ENCODE measurements at places on chromosomes 2 and 18.

GRCh38 chr2:75324141-75324540 is 124.8 kb upstream of the TACR1 start:
- no peak for DNase-seq

- no peak for DNase-seq
Observed at GRCh38 chr2:4420032-4420431, 716.7 kb downstream of the DCDC2C start.

- DNase-seq: peak; percentile 99
Observed at GRCh38 chr18:43893001-43893637, 615.8 kb upstream of the SYT4 start.

DNA sequence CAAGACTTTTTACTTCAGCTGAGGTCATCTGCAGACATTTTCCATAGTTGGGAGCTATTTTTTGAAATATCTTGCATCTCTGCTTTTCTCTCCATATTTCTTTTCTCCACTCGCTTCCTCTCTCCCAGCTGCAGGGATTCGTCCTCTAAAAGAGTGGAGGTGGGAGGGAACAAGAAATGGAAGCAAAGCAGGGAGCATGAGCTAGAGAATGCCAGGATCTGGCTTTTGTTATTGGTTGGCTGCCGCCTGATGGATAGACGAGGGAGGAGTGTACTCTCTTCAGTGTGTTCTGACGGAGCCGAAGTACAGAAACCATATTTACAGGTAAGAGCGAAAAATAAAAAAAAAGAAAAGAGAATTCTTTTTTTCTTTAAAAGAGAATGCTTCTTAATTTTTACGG is at the start of gene CSRNP3:
TSS of gene CSRNP3 (plus strand) at position 282 of the 400 bp plus-strand sequence. CDS start 125,368 bp downstream, outside the sequence.
- DNase-seq: peak; percentile 66

DNA sequence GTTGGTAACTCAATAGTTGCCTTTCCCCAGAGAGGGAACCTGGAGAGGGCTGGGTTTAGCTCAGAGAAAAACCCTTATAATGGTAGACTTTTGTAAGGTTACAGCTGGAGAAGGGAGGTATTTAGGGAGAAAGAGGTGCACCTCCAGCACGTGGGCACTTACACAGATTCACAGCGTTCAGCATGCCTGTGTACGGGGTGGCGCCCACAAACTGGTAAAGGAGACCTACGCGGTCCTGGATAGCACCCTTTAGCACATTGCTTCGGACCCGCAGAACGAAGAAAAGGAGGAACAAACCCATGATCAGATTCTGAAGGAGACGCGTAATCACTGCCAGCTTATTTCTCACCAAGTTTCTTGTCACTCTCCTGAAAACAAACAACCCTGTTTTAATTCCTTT is 14.9 kb downstream of the ABCG5 start:
- no peak for DNase-seq

- DNase-seq: no peak
Observed at GRCh38 chr2:50902365-50902764, 129.6 kb downstream of the NRXN1 start.

DNA sequence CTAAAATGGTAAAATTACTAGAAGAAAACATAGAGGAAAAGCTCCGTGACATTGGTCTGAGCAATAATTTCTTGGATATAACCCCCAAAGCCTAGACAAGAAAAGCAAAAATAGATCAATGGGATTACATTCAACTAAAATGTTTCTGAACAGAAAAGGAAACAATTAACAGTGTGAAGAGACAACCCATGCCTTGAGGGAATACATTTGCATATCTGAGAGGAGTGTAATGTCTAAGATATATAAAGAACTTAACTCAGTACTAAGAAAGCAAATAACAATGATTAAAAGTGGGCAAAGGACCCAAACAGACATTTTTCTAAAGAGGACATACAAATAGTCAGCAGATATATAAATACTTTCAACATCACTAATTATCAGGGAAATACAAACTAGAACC is 206.2 kb downstream of the VAPA start:
- no peak for DNase-seq

DNA sequence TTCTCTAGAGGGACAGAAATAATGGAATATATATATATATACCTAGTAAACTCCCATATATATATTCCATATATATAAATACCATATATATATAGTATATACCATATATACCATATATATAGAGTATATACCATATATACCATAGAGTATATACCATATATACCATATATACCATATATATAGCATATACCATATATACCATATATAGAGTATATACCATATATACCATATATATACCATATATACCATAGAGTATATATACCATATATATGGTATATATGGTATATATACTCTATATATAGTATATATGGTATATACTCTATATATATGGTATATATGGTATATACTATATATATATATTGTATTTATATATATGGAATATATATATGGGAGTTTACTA is 62.0 kb upstream of the CAVIN2 start:
- DNase-seq: no peak

GRCh38 chr2:234494361-234495250 is 2.3 kb downstream of the ARL4C start:
- no peak for DNase-seq

DNA sequence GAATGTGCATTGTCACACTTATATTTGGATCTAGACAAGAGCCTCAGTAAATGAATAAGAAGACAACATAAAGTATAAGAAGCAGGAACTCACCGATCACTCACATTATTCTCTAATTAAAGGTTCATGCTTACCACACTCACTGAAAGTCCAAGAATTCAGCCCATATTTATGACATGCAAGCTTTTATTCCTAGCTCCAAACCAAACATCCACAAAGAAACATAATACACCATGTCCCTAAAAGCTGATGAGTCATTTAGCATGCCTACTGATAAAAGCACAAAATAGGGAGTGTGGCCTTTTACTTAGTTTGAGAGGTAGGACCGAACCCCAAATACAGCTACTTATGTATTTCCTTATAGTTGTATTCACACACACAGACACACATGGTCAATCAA is 1094.6 kb upstream of the CDH2 start:
- DNase-seq: no peak

DNA sequence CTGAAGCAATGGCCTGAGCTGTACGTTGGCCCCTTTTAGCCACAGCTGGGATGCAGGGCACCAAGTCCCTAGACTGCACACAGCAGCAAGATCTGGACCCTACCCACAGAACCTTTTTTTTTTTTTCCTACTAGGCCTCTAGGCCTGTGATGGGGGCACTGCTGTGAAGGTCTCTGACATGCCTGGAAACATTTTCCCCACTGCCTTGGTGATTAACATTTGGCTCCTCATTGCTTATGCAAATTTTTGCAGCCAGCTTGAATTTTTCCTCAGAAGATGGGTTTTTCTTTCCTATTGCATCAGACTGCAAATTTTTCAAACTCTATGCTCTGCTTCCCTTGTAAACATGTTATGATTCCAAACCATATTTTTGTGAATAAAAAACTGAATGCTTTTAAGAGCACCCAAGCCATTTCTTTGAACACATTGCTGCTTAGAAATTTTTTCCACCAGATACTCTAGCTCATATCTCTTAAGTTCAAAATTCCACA is 33.5 kb downstream of the PDE1A start:
- DNase-seq: no peak

GRCh38 chr2:30041884-30042283 is 104.9 kb upstream of the YPEL5 start:
- no peak for DNase-seq

DNA sequence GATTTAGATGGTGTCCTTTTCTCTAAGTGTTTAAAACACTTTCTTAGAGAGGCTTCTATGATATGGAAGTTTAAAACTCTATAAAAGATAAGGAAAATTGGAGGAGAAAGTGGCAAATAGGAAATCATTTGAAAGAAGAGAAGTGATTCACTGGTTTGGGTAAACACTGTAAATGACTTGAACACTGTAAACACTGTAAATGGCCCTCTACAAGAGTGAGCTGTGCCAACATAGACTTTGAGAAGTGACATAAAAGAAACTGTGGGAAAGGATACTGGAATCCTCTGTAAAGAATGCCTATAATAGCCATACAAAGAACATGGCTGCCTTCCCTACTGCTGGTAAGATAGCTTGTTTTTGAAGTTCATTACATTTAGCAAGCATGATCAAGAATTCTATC is 210.9 kb upstream of the SIX3 start:
- no peak for DNase-seq

DNA sequence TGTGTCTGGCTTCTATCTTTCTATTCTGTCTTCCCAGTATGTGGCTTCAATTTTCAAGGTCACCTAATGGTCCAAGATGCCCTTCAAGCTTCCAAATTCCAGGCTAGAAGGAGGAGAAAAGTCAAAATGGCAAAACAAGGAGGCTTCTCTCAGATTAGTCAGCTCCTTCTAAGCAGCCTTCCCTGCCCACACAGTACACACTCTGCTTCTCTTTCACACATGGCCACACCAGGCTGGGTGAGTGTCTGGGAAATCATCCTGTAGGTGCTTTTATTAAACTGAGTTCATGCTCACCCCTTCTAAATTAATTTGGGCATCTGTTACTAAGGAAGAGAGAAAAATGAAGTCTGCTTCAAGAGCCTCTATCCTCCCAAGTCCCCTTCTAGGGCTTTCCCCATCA is 277.2 kb upstream of the MGAT5 start:
- no peak for DNase-seq

DNA sequence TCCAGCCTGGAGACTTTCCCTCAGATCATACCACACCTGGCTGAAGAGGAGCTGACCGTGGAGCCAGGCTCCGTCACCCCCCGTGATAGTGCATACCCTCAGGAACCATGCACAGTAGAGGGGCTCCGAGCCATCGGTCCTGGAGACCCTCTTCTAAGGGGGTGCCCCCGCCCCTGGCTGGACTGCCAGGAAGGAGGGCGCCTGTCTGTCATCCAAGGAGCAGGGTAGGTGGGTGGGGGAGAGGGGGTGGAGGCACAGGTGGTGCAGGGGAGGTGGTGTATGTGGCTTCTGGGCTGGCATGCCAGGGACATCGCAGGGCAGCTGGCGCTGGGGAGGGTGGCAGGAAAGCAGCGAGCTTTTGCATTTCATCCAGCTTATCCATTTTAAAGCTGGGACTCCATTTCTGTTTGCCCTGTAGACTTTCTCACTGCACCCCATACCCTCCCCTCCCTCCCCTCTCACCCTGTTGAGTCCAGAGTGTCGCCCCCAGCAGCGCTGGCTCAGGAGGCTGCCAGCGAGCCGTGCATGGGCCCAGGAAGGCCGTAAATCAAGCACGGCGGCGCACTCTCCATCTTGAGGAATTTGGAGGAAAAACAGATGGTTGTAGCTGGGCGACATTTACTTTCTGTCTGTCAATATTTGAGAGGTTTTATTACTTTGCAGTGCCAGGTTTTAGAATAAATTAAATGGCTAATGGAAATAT is 56.2 kb upstream of the HS6ST1 start:
- no peak for DNase-seq
